NCI-H1694 treated with DMSO at 0.1 percent for 48 hours (cell line): ENCODE measurements at places on chromosomes 1 and 21.

DNA sequence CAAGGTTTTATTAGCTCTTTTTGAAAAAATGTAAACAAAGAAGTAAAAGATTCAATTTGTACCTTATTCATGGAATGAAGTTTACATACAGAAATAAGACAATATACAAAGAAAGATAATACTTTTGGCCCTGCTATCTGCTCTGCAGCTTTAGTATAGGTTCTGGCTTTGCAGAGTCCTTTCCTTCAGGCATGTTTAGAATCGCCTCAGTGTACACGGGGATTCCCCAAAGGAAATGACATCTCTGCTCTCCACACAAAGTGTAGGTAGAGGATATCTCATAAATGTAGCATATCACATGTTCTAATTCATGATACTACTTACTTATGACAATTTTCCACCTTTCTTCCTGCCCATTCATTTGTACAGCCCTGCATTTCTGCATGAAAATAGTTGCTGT, 222.6 kb upstream of the DPYD start:
- no peak for DNase-seq

- DNase-seq: no peak
Observed at GRCh38 chr1:112708002-112708448, 1.1 kb upstream of the RHOC start.

DNA sequence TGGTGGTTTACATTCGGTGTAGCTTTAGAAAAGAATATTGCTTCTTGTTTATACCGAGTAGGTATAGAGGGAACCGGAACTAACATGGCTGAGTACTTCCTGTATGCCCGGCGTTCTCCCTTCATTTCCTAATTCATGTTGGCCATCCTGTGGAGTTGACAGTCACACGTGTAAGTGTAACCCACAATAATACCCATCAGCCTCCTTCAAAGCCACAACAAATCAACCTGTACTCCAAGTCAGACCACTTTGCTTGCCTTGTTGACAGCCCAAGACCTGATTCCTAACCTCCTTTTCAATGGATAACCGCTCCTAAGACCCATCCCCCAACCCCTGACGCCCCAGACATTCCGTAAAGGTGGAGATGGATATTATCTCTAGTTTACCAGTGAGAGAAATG, 42.1 kb downstream of the UBE2U start:
- no peak for DNase-seq

GRCh38 chr1:88150330-88150729, 533.7 kb upstream of the PKN2 start:
- no peak for DNase-seq
